AG10803 (cell line): ENCODE measurements at places on chromosomes 11 and 22.
A peak's percentile ranks its signal among the peaks of the same experiment; 100 is the strongest.

DNA sequence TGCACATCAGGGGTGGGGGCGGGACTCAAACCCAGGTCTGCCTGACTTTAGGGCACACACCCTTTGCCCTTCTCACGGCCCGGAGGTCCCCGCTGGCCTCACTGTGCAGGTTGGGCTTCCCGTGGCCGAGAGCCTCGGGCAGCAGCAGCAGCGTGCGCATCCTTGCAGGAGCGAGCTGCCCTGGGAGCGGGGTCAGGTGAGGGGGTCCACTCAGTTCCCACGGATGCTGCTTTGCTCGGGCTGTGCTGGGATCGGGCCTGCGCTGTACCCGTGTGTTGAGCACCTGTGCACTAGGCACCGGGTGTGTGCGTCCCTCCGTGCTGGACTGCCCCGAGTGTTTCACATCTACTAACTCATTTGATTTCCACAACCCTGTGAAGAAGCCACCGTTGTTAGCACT is 25.1 kb downstream of the PRR5 start:
- DNase-seq, result no peak

DNA sequence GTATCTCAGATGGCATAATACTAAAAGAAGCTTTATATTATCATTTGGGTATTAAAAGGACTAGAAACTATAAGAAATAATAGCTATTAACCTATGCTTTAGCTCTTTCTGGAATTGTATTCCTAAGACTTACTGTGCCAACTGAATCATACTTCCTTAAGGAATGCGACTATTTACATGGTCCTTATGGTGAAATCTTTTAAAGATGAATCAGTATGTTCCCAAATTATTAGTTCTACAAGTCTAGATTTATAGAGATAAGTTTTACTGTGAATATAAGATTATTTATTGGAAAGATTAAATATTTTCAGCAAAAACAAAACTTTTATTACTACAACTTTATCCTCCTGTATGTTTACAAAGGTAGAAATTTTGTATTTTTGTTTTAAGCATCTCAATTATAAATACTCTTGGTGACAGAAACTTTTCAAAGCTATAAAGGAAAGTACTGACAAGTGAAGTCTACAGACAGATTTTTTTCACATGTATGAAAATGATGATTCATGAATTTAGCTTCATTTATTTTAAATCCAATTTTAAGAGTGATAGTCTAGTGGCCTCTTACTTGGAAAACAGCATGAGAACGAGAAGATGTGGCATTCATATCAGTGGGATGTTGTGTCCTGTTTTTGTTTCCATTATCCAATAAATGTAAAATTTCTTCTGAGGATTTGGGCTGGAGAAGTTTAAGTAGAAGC is 17.8 kb downstream of the KIF18A start:
- peak; percentile 51 for DNase-seq

GRCh38 chr11:37572491-37573171 is 974.6 kb upstream of the RAG2 start:
- no peak for DNase-seq

- DNase-seq, result no peak
Observed at GRCh38 chr11:4086575-4087353, 7.8 kb upstream of the RRM1 start.

DNA sequence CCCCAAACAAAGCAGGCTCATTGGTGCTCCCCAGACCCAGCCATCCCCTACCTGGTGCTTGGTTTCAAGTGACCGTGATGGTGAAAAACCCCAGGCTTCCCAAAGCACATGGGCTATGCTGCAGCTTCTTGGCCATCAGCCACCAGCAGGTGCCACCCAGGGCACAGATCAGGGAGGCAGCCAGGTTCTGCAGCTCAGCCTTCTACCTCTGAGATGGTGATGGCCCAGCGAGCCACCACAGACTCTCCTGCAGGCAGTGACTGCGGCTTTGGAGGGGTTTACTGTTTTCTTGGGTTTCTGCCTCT is 70.0 kb upstream of the ALX4 start:
- DNase-seq, result no peak

- peak; percentile 92 for DNase-seq
Observed at GRCh38 chr11:128180441-128181087, 406.8 kb downstream of the ETS1 start.

DNA sequence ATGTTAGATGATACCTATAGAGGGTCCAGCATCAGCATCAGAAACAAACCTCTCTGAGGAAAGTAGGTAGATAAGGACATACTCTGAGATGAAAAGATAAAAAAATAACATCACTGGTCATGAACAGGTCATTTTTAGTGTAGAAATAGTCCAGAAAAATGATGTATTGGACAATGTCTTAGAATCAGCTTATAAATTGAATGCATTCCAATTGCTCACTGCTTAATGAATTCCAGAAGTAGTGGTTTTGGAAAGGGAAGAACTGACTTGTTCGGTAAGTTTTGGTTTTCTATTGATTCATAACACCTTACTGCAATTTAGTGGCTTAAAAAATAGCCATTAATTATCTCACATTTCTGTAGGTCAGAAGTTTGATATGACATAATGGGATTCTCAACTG is 929.5 kb upstream of the CCDC90B start:
- DNase-seq, result peak; percentile 2

- no peak for DNase-seq
Observed at GRCh38 chr11:63443714-63444113, 47.3 kb downstream of the PLAAT5 start.
